ENCODE measurements at places on chromosomes 3 and 15.

DNA sequence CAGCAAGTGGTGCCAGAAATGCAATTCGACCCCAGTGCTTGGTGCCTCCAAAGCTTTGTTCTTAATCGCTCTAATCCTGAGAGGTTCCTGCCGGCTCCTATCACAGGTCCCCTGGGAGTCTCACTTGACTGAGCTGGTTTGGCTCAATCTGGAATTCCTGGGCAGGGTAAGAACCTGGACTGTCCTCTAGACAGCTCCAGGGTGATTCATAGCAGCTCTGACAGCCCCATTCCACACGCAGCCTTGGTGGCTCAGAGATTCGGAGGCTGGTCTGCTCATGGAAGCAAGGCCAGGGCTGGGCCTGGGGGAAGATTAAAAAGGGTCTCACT lies 37.9 kb downstream of the MYO5C start:
- DNase-seq: no peak

DNA sequence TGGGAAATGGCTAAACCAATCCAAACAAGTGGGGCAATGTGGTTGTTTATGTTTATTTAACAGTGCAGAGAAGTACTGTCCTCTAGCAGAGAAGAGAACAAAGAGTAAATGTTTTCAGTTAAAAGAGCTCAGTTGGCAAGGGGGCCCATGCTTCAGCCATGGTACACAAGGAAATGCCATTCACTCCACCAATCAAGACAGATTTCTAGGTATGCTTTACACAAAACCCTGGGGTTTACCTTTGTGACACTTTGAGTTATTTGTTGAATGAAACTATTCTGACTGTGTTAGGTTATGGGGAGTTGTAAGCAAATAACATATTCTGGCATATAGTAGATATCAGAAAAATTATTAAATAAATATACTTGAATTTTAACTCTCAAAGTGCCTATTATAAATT lies 228.5 kb upstream of the MME start:
- DNase-seq: no peak

GRCh38 chr3:108108416-108108815 lies 17.6 kb upstream of the CD47 start:
- no peak for DNase-seq

DNA sequence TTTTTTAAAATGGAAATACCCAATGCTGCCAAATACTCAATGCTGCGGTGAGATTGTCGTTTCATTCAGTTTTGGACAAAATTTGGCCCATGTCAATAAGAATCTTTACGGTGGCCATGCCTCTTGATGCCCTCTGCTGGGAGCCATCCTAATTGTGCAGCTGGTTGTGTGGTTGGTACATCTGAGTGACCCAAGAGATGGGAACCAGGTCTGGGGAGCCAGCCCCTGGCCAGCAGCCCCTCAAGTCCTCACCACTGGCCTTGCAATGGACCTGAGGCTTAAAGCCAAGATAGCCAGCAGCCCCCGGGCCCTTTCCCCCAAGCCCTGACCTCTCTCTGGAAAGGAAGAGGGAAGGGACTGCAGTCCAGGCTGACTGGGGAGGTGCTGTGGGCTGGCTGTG lies 36.4 kb upstream of the ESYT3 start:
- DNase-seq: no peak

- no peak for DNase-seq
These were observed 734.5 kb upstream of the CADM2 start for GRCh38 chr3:84224262-84224661.

GRCh38 chr3:21705769-21706168 lies 45.2 kb downstream of the ZNF385D start:
- no peak for DNase-seq

- no peak for DNase-seq
These were observed 8.8 kb downstream of the EAF1 start for GRCh38 chr3:15436246-15436645.

- DNase-seq: no peak
These were observed 315.8 kb upstream of the CDIN1 start for GRCh38 chr15:36263666-36264065.

Measured in tibial nerve (tissue), 4 donors.